ENCODE measurements at places on chromosomes 13 and 19. TPM values are rescaled to one million over a fixed set of nuclear protein-coding genes. Genes with fewer than 3 reads are reported as not detected.

GRCh38 chr19:3243819-3244700, 19.6 kb downstream of the CELF5 start:
- H3K4me3 ChIP-seq = no peak overlapping the region
- no peaks in the 10 kb centered on the region for H3K36me3 ChIP-seq
- H3K27ac ChIP-seq = no peak overlapping the region

DNA sequence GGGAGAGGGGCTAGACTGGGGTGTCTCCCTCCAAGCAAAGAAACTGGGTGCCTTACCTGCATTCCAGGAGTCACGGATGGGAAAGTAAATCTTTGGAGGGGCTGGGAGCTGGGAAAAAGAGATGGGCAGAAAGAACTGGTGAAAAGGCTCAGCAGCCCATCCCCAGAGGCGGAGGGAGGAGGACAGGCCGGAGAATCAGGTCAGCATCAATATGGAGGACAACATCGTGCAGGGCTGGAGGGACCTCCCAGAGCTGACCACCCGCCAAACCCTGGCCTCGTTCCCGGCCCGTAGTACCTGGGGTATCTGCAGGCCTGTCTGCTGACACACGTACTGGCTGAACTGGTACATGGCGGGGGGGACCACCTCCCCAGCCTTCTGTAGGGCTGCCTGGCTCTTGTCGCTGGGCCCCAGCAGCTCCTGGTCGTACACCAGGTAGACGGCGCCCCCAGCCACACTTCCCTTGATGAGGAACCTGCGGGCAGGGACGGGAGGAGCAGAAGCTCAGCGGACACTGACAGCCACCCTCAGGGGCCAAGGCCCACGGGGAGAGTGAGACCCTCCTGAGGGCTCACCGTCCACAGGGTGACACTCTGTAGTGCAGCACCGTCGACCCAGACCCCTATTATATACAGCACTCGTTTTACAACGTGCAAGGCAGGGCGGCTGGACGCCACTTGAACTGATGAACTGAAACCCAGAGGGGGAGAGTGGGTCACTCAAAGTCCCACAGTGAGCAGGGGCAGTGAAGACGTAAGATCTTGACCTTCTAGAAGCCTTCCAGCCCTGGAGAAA, 830 bp downstream of the MICOS13 start:
- H3K36me3 ChIP-seq = no peaks in the 10 kb centered on the region
- H3K4me3 ChIP-seq = peak overlapping the region; percentile 96
- peak overlapping the region; percentile 87 for H3K27ac ChIP-seq
- H3K27me3 ChIP-seq = no peaks in the 10 kb centered on the region

GRCh38 chr19:57106722-57107235, 13.0 kb upstream of the USP29 start:
- no peaks in the 10 kb centered on the region for H3K36me3 ChIP-seq
- no peak overlapping the region for H3K4me3 ChIP-seq
- no peaks in the 10 kb centered on the region for H3K4me1 ChIP-seq
- H3K27me3 ChIP-seq = no peaks in the 10 kb centered on the region
- no peak for DNase-seq

- no peak for DNase-seq
- no peaks in the 10 kb centered on the region for H3K4me1 ChIP-seq
- no peak overlapping the region for H3K27ac ChIP-seq
- no peaks in the 10 kb centered on the region for H3K27me3 ChIP-seq
- no peak overlapping the region for H3K4me3 ChIP-seq
- H3K36me3 ChIP-seq = no peaks in the 10 kb centered on the region
These were observed 161.1 kb upstream of the ATXN8OS start for GRCh38 chr13:69946511-69946910.

VAV1 gene
- polyA plus RNA-seq = 23.9 TPM

KLK1 gene
- not detected for polyA plus RNA-seq
